ENCODE measurements at places on chromosomes 6 and 20. TPM values are rescaled to one million over a fixed set of nuclear protein-coding genes. Genes with fewer than 3 reads are reported as not detected.

GRCh38 chr20:33273117-33273851, 9.7 kb upstream of the BPIFB1 start:
- H3K4me1 ChIP-seq = no peaks in the 10 kb centered on the region
- no peak overlapping the region for H3K4me3 ChIP-seq
- no peak for DNase-seq
- H3K27ac ChIP-seq = no peak overlapping the region

- no peak overlapping the region for H3K27ac ChIP-seq
- no peak overlapping the region for H3K4me3 ChIP-seq
- H3K4me1 ChIP-seq = no peaks in the 10 kb centered on the region
- H3K27me3 ChIP-seq = no peaks in the 10 kb centered on the region
Measured at GRCh38 chr6:11343963-11344723, 111.7 kb upstream of the NEDD9 start.

DNA sequence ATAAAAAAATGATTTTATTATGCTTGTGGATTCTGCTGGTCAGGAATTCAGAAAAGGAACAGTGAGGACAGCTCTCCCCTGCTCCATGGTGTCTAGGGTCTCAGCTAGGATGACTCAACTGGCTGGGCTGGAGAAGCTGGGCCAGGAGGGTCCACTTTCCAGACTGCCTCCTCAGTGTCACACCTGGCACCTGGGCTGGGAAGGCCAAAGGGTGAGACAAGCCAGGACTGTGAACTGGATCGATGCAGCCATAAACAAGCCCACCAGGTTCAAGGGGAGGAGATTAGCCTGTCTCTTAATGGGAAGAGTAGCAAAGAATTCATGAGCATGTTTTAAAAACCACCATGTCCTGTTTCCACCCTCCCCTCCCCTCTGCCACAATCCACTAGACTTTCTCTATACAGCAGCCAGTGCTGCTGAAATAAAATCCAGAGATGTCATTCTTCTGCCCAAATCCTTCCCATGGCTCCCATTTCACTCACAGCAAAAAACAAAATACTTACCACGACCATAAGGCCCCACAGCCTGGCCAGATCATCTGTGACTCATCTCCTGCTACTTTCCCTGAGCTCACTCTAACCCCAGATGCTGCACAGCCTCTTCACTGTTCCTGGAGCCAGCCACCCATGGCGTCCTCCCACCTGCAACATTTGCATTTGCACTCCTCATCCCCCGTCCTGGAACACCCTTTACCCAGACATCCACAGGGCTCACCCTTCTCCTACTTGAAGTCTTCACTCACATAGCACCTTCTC, 13.8 kb downstream of the SPTLC3 start:
- no peaks in the 10 kb centered on the region for H3K4me1 ChIP-seq
- H3K4me3 ChIP-seq = no peak overlapping the region

GRCh38 chr6:114304304-114304887, 38.4 kb downstream of the HS3ST5 start:
- H3K4me1 ChIP-seq = no peaks in the 10 kb centered on the region
- no peak overlapping the region for H3K4me3 ChIP-seq
- no peaks in the 10 kb centered on the region for H3K27me3 ChIP-seq
- DNase-seq = no peak
- H3K27ac ChIP-seq = no peak overlapping the region

DNA sequence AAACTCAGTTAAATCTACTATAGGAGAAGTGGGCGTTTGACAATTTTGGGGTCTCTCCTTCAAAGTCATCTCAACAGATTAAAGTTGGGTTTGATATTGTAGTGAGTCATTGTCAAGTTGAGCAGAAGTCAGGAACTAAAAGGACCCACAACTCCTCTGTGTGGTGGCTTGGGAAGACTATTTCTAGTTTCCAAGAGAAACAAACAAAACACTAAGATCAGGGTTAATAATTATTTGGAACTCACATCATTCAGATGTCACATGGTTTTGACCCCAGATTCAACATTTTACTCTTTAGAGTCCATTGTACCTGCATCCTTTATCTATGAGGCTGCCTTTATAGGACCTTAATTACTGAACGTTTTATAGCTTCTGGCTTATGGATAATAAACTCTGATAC, 45.3 kb upstream of the TINAG start:
- H3K4me3 ChIP-seq = no peak overlapping the region
- DNase-seq = no peak
- H3K27ac ChIP-seq = no peak overlapping the region
- no peaks in the 10 kb centered on the region for H3K36me3 ChIP-seq
- H3K4me1 ChIP-seq = no peaks in the 10 kb centered on the region

DNA sequence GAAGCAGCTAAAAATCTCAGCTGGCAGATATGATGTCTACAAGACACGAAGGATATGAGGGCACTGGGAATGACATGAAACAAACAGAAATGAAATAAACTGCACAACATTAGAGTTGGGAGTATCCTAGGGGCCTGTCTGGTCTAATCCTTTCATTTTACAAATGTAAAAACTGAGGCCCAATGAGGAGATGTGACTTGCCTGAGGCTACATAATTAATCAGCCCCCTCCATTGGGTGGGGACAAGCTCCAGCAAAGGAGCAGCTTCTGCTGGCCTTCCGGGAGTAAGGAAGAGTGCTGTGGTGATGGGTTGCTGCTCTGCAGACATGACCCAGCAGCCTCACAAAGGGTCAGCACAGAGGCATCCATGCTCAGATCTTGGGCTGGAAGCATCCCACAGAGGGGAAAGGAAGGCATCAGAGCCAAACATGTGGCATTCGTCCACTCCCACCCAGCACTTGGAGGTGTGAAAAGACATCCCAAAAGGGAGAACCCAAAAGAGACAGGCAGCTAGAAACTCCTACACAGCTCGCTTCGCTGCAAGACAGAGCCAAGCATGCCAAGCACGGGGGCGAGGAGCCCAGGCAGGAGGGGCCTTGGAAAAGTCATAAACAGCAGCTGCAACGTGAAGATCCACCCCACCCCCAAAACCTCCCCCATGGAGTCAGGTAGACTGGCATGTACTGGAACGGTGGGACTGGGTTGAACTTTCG, 183.7 kb downstream of the UNC5CL start:
- H3K36me3 ChIP-seq = no peaks in the 10 kb centered on the region
- no peak overlapping the region for H3K27ac ChIP-seq
- H3K4me1 ChIP-seq = no peaks in the 10 kb centered on the region
- H3K4me3 ChIP-seq = no peak overlapping the region
- DNase-seq = no peak

DNA sequence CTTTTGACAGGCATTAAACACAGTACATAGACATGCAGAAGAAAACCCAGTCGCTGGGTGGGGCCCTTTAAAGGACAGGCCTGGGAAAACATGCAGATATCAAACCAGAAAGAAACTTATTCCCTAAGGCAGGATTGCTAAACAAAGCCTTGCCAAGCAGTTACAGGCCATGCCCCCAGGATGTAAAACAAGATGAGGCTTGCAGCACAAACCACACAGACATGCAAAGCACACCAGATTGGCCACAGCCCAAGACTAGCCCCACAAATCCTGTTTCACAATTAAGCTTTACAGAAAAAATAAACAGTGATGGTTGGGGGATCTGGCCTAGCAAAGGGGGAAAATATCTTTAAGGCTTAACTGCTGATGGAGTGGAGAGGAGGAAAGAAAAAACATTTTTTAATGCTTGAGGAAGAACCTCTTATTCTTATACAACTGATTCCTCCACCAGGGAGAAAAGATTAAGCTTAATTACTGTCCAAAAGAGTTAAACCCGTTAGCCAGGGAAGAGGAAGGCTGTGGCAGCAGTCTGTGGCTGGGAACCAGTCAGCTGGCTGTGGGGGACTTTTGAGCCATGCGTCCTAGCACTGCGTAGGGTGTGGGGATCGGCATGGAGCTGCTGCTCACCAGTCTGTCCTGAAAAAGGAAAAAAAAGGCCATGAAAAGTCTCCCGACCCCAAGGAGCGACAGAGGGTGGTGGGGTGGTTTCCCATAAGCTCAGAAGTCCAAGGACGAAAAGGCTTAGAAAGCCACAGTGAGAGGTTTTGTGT, 28.4 kb downstream of the COL19A1 start:
- no peak for DNase-seq
- no peak overlapping the region for H3K27ac ChIP-seq
- no peaks in the 10 kb centered on the region for H3K36me3 ChIP-seq
- H3K4me3 ChIP-seq = no peak overlapping the region

- no peaks in the 10 kb centered on the region for H3K27me3 ChIP-seq
- no peak overlapping the region for H3K4me3 ChIP-seq
- no peak for DNase-seq
- no peaks in the 10 kb centered on the region for H3K36me3 ChIP-seq
- no peaks in the 10 kb centered on the region for H3K4me1 ChIP-seq
Measured at GRCh38 chr20:13012886-13013285, 4.1 kb downstream of the SPTLC3 start.

- no peak for DNase-seq
- H3K4me3 ChIP-seq = no peak overlapping the region
- peaks cover 46% of the 10 kb centered on the region for H3K36me3 ChIP-seq
- H3K4me1 ChIP-seq = no peaks in the 10 kb centered on the region
Measured at GRCh38 chr6:163466839-163467390, 52.4 kb downstream of the QKI start.

C6orf58 gene
- not detected for total RNA-seq

KIF25 gene
- total RNA-seq = 0.59 TPM

ULBP1 gene
- total RNA-seq = 2.1 TPM

TAPBP gene
- 28.2 TPM for total RNA-seq
